Myocyte (in vitro differentiated cells): ENCODE measurements at places on chromosomes 5 and 9.

GRCh38 chr5:96065685-96066385, 104.2 kb upstream of the ELL2 start:
- DNase-seq = no peak

DNA sequence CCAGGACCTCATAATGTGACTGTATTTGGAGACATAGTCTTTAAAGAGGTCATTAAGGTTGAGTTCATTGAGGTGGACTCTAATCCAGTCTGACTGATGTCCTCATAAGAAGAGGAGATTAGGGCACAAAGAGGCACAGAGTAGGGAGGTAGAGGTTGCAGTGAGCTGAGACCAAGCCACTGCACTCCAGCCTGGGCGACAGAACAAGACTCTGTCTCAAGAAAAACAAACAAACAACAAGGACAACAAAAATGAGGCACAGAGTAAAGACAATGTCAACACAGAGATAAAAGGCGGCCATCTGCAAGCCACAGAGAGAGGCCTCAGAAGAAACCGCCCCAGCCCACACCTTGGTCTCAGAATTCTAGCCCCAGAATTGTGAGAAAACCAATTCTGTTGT, 17.0 kb upstream of the TDRD7 start:
- no peak for DNase-seq

GRCh38 chr5:122137702-122138101, 8.4 kb downstream of the ZNF474 start:
- no peak for DNase-seq

DNA sequence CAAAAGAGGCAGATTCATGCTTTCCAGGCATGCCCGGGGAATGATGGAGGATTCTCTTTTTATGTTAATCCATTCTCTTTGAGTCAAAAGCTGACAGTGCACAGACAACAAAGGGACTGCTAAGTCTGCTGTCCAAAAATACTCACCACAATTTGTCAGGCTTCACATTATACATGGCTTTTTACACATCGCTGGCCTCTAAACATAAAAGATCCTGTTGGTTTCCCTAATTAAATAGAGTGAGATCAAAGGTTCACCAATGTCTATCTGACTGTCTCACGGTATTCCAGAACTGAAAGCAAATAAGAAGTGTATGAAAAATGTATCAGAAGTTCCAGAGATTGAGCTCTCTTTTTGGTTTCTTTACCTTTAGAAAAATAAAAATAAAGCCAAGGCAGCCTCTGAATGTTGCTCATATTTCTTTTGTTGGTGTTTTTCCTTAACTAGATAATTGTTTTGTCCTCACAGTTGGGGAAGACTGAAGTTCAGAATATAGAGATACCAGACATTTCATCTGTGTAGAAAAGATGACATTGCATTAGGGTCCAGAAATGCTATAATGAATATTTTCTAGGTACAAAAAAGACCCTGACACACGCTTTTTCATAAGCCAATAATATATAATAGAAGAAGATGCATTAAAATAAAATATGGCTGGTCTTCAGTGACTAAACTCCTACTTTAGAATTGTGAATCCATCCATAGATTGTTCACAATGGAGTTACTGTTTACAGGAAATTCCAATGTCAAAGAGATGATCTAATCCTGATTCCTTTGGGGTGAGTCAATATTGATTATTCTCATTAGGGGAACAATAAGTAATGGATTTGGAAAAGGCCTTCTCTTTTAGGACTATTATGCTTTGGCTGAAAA, 688.2 kb upstream of the CDH6 start:
- DNase-seq = no peak

- DNase-seq = no peak
Observed at GRCh38 chr9:137876781-137877386, 698 bp upstream of the CACNA1B start.

GRCh38 chr9:19023078-19023477, 9.9 kb downstream of the SAXO1 start:
- DNase-seq = no peak

DNA sequence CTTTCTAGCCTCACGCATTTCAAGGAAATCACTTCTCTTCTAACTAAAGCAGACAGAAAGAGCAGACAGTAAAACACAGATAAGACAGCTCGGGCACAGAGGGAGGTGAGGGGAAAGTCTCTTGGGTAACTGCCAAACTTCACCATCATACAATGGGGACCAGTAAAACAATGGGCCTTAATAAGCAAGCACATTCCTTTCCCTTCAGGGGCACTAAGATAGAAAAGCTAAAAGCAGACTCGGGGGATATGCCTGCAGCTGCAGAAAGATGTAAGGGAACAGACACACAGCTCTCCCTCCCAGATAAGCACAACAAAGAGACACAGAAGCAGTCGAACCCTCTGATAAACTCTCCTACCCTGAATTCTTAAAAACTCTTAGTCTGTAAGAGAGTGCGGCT, 15.6 kb upstream of the CKS2 start:
- no peak for DNase-seq

DNA sequence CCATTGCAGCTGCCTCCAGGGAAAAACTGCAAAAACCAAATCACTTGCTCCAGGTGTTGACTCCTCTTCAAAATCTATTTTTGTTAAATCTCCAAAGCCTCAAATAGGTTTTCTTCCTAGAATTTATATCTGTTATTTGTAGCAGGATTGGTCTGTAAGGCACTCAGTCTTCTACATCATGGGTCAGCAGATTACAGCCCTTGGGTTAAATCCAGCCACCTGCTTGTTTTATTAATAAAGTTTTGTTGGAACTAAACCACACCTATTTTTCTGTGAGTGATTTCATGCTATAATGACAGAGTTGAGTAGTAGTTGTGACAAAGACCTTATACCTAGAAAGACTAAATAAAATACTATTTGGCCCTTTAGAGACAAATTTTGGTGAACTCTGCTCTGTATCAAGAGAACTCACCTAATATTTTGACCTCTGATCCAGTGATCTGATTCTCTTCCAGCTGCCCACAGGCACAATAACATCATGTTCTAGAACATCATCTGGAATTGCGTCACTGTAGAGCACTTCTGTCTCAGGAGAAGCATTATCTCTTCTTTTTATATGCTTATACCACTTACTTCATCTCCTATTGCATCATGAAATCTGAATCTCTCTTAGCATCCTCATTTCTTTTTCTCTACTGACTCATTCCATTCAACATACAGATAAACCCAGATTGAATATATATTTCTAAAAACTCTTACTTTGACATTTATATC, 130.1 kb downstream of the RPS23 start:
- peak; percentile 47 for DNase-seq

- no peak for DNase-seq
Observed at GRCh38 chr5:74392711-74393351, 247.7 kb downstream of the ENC1 start.

GRCh38 chr5:154352960-154353548, 92.7 kb upstream of the SAP30L start:
- DNase-seq = no peak

DNA sequence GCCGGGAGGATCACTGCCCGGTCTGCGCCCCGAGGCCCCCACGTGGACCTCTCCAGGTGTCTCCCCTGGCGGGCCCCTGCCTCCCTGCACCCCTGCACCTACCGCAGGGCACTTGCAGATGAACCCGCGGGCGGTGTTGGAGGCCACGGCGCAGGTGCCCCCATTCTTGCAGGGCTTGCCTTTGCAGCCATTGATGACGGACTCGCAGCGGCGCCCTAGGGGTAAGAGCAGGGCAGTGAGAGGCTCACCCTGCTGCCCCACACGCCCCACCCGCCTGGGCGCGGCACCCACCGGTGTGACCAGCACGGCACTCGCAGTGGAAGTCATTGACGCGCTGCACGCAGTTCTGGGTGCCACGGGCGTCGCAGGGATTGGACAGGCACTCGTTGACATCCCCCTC, 23.6 kb upstream of the SEC16A start:
- DNase-seq = no peak

- no peak for DNase-seq
Observed at GRCh38 chr9:68730570-68731235, 25.7 kb downstream of the PIP5K1B start.

- DNase-seq = no peak
Observed at GRCh38 chr5:170388818-170389549, at the start of gene KCNMB1. Gene KCNMB1 (minus strand): TSS chr5:170389367. CDS start chr5:170385447, 3,920 bp downstream.

- DNase-seq = peak; percentile 97
Observed at GRCh38 chr5:1792842-1793266, 6.8 kb downstream of the MRPL36 start.

DNA sequence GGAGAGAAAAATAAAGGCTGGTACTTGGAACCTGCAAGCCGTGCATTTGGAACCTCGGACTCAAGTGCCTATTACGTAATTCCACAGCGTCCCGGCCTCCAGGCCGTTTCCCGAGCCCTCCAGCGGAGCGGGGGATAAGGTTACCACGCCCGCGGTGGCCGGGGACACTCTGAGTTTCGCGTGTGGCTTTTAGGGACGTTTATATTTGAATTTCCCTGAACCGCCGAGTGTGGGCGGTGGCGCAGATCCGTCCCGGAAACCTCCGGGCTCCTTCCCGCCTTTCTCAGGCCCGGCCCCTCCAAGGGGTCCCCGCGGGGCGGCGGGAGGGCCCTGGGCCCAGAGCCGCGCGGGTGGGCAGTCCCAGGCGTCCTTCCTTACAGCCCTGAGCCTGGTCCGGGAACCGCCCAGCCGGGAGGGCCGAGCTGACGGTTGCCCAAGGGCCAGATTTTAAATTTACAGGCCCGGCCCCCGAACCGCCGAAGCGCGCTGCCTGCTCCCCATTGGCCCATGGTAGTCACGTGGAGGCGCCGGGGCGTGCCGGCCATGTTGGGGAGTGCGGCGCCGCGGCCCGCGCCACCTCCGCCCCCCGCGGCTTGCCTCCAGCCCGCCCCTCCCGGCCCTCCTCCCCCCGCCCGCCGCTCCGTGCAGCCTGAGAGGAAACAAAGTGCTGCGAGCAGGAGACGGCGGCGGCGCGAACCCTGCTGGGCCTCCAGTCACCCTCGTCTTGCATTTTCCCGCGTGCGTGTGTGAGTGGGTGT, at the start of gene LMNB1:
TSS of gene LMNB1 (plus strand) at position 638 of the 758 bp plus-strand sequence. CDS start 373 bp downstream, outside the sequence.
- DNase-seq = peak; percentile 95

GRCh38 chr5:85517386-85517785, 1100.4 kb upstream of the COX7C start:
- DNase-seq = no peak

DNA sequence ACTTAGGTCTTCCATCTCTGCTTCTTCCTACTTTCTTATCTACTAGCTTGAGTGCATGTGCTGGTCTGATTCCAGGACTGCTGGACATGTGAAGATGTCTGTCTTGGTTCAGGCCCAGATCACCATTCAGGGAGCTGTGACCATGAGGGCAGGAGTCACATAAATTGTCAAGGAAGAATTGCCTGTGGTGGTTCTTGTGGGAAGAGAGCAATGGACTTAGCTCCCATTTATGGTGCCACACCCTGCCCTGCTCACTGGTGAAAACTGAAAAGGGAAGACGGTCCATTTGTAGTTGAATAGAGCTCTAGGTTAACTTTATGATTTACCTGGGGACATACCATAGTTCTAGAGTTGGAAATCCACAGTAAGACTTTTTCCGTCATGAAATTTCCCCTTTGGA, 244.3 kb upstream of the ZNF608 start:
- DNase-seq = peak; percentile 81

DNA sequence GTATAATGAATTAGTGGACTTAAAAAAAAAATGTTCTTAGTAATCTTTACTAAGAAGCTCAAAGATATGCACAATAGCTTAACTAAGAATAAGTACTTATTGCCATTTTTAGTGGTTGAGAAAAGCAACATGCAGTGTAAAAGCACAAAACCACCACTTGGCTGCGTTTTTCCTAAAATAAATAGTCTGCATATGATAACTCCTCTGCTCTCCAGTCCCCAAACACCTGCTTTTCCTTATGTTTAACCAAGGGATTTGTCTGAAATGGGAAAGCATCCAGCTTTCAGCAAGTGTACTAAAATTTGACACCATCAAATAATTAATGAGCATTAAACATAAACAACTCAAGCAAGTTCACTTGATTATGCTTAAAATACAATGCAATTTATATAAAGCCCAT, 41.4 kb downstream of the PSIP1 start:
- no peak for DNase-seq

- DNase-seq = no peak
Observed at GRCh38 chr9:95139126-95139525, 178.4 kb downstream of the FANCC start.

DNA sequence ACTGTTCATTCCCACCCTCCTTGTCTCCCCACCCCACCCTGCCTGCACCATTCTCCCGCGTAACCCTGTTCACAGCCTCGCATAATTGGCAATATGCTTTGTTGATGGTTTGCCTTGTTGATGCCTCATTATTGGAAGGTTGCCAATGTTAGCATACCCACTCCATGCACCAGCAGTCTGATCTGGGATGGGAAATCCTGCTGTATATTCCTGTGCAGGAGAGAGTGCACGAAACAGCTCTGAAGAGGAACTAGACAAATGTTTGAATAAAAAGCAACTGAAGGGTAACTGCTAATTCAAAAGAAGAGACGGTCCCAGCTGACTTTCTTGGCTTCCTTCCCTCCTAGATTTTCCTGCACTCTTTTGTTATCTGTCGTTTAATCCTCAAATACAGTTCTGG, 271.7 kb upstream of the TLE4 start:
- DNase-seq = peak; percentile 3

DNA sequence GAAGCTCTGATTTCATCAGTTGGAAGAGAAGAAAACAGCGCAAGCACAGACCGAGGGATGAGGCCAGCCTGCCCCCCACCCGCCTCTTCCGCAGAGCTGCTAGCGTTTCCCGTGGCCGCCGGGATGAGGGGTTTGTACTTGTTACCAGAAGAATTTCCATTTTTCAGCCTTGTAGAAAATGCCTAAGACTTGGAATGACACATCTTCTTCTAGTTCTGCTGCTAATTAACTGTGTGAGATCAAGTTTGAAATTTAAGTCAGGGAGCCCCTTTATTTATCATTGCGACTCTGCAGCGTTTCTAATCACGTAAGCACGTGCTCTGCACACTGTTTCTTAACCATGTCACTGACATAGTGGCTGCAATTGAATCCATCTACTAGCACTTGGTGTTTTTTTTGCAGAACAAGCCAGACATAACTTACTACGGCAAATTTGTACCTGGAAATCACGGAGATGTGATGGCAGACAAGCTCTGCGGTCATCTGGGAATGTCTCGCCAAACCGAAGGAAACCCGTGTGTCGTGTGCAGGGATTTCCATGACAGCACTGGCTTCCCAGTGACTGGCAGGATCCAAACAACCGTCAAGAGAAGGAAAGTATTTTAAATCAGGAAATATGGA, 41.8 kb upstream of the ROR2 start:
- no peak for DNase-seq

DNA sequence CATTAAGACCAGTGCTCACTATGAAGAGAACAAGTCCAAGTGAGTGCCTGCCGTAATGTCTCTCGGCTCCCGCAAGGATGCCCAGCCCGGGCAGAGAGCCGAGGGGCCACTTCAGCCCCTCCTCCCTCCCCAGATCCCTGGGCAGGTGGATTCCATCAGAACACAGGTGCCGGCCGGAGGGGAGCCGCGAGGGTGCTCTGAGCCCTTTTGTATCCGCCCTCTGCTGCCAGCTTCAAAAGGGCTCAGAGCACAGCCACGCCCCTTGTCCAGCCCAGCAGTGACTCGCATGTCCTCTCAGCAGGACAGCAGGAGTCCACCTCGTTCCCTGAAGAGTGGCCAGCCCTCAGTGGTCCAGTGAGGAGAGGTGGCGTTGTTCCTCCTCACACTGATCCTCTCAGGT, 43.9 kb downstream of the CYFIP2 start:
- no peak for DNase-seq
